Caki2 (cell line): ENCODE measurements at places on chromosomes 11 and 22. TPM values are rescaled to one million over a fixed set of nuclear protein-coding genes. Genes with fewer than 3 reads are reported as not detected.

DNA sequence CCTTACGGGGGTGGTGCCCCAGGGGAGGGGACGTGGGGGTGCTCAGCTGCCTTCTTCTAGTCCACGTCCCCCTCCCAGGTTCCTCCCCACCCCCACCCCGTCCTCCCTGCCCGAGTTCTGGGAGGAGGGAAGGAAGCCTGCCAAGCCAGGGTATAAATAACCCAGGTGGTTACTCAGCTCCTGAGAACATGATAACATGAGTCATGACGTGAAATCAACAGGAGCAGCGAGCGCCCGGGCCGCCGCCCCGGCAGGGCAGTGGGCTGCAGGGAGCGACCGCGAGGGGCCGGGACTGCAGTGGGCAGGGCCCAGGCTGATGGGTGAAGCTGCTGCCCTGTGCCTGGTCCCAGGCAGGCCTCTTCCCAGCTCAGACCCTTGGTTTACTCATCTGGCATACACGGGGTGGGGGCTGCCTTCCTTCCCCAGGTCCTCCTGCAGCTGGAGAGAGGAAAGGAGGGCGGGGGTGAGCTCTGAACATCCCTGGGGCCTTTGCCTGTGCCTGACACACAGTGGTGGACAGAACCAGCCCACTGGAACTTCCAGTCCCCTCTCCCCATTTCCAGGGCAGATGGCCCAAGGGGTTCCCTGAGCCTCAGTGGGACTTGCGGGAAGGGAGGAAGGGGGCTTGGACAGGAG is 8.8 kb upstream of the PDGFB start:
- peak; percentile 79 for DNase-seq

Gene APOA5
- total RNA-seq = not detected in 2 replicates

- no peak for DNase-seq
These were observed 593.5 kb downstream of the TBC1D22A start for GRCh38 chr22:47355776-47356510.

DNA sequence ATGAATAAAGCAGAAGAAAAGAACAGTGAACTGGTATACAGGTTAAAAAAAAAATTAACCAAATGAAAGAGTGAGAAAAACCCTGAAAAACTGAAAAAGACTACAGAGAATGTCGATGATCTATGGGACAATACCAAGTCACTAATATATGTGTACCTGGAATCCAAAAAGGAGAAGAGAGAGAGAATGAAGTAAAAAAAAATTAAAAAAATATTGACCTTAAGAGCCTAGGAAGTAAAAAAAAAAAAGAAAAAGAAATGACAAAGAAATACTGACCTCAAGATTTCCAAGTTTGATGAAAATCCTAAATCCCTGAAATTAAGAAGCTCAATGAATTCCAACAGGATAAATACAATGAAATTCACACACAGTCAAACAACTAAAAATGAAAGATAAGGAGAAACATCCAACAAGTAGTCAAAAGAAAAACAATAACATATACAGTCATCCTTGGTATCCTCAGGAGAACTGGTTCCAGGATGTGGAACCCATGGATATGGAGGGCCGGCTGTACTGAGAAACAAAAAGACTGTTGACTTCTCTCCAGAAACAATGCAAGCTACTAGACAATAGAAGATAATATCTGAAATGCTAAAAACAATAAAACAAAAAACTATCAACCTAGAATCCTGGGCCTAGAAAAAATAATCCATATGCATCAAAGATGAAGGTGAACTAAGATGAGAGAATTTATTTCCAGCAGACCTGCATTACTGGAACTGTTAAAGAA is 33.5 kb upstream of the SERPIND1 start:
- no peak for DNase-seq

GRCh38 chr11:35144136-35144741 is 5.3 kb downstream of the CD44 start:
- no peak for DNase-seq

GRCh38 chr11:134837166-134837886 is 425.3 kb upstream of the B3GAT1 start:
- DNase-seq = no peak

DNA sequence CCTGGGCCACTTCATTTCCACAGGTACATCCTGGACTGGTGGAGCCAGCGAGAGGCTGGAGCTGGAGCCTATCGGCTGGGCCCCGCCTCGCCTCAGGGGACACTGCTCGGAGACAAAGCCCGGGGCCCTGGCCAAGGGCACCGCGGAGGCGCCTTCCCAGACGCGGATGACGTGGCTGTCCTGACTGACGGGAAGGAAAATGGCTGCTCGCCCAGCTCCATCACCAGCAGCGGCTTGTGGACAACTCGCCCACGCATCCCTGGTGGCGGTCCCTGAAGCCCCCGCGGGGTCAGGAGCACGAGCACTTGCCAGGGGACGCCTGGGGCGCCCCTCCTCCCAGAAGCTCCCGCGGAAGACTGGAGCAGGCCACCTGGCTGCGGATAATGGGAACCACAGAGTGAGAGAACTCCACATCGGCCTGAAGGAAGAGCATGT is 49.6 kb downstream of the CECR2 start:
- no peak for DNase-seq

DNA sequence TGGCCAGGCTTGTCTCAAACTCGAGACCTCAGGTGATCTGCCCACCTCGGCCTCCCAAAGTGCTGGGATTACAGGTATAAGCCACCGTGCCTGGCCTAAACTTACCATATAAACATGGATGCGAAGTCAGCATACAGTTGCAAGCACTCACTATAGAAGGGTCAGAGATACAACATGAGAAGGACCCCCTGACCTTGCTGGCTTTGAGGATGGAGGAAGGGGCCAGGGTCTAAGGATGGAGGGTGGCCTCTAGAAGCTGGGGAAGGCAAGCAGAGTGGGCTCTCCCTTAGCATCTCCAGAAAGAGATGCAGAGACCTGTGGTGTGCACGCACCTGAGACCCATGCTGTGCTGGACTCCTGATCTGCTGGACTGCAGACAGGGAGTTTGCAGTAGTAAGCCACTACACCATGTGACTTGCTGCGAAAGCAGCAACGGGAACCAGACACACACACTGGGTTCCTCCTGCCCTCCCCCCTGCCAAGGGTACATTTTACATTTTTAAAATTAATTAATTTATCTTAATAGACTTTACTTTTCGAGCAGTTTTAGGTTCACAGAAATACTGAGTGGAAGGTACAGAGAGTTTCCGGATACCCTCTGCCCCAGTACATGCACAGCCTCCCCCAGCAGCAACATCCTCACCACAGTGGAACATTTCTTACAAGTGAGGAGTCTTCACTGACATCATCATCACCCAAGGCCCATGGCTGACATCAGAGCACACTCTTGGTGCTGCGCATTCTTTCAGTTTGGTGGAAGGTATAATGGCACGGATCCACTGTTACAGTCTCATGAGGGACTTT is 170.1 kb upstream of the B3GAT1 start:
- DNase-seq = no peak

DNA sequence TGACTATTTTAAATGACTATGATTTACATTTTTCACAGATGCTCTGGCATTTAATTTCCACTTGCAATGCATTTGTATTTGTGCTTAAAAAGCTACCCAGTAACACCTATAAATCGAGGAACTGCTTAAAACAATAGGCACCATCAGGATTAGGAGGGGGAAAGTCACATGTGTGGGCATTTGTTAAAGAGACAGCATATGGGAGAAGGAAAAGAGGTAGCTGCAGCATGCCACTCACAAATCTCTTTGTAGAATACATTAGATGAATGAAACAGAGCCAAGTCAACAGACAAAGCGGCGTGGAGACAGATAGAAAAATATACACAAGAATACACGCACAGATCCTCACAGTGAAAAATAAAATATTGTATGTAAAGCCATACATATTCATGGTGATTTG is 228.0 kb downstream of the CADM1 start:
- no peak for DNase-seq

DNA sequence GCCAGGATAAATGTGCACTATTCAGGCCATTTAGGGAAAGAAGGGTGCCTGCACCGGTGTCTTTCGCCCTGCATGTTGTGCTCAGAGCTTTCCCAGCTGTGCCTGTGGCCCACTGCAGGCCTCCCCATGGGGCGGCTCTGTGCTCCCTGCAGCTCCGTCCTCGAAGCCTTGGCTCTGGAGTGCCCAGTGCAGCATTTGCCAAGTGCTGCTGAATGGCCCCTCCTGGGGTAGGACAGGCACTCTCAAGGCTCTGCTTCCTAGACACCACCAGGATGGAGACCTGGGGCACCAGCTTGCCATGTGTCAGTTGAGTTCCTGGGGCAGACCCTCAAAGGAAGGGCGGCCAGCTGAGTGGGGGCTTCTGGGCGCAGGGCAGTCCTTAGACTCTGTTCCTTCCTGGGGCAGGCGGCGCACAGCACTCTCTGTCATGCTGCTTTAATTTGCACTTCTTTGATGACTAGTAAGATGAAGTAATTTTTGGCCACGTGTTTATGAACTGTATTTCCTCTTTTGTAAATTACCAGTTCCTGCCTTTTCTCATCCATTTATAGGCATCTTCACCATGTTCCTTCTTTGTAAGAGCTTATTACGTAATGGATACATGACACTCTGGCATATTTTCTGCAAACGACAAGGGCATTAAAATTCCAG is 32.1 kb upstream of the GNB1L start:
- DNase-seq = no peak

Gene GLYAT
- total RNA-seq = not detected in 2 replicates

GRCh38 chr11:79501707-79502106 is 60.9 kb upstream of the TENM4 start:
- no peak for DNase-seq

DNA sequence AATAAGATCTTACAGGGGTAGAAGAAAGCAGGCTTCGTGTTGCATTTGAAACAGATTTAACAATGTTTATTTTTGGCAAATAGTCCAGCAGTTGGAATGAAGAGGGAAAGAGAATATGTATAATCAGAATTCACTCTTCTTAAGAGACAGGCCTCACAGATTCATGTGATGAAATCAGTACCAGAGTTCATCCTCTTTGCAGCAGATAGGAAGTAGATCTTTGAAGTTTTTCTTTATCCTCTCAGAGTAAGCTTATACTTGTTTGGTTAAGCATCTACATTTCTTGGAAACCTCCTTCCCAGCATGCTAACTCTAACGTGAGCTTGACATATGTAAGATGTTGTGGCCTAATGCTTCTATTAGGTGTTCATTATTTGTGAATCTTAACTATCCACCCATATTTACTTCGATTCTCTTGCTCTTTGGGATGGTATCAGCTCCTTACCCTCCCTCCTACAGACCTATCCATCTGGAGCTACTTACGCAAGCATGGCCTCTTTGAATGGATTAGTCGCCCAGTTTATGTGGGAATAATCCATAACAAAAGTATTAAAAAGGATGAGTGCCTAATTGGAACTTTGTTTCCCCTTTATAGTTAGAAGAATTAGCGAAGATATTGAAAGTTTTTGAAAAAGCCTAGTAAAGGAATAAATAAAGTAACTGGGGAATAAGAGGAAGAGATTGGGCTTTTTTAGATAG is 80.1 kb downstream of the PRMT3 start:
- DNase-seq = no peak

Gene ANKK1
- total RNA-seq = not detected in 2 replicates

- DNase-seq = no peak
These were observed 82.2 kb upstream of the GRK3 start for GRCh38 chr22:25482091-25482760.

DNA sequence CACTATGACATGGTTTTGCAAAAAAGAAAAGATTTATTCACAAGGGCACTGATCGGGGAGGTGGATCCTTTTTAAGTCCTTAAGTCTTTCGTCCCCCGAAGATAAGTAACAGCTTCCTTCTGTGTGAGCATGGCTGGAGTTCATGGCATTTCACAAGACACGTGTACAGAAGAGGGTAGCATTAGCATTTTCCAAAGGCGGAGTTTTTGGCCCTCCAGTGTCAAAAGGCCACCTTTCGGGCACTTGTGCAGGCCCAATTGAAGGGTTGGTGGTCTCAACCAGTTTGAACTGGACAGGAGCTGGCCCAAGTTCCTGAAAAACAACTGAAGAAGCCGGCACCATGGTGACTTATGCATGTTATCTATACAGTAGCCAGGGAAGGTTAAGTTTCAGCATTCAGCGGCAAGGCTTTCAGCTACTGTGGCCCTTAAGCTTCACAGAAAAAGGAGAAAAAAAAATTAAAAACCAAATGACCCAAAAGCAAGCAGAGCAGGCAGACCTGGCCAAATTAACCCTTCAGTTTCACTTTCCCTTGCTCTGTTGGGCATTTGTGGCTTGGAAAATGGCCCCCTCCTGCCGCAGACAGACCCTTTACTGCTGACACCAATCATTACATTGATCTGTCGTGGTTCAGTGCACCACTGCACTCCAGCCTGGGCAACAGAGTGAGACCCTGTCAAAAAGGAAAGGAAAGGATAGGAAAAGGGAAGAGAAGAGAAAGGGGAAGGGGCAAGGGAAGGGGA is 18.7 kb downstream of the ZNF74 start:
- DNase-seq = no peak

- no peak for DNase-seq
These were observed 34.8 kb upstream of the HORMAD2 start for GRCh38 chr22:30045494-30045887.
